ENCODE measurements at places on chromosomes 12 and 14.

DNA sequence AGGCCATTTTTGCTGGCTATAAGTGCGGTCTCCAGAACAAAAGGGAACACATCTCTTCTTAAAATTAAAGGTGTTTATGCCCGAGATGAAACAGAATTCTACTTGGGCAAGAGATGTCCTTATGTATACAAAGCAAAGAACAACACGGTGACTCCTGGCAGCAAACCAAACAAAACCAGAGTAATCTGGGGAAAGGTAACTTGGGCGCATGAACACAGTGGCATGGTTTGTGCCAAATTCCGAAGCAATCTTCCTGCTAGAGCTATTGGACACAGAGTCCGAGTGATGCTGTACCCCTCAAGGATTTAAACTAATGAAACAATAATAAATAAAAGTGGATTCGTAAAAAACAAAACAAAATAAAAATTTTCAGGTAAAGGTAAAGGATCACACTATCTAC lies 33.4 kb downstream of the PKP2 start:
- no peak for DNase-seq

- peak; percentile 16 for DNase-seq
Observed at GRCh38 chr12:24562771-24563431, 386.0 kb downstream of the BCAT1 start.

DNA sequence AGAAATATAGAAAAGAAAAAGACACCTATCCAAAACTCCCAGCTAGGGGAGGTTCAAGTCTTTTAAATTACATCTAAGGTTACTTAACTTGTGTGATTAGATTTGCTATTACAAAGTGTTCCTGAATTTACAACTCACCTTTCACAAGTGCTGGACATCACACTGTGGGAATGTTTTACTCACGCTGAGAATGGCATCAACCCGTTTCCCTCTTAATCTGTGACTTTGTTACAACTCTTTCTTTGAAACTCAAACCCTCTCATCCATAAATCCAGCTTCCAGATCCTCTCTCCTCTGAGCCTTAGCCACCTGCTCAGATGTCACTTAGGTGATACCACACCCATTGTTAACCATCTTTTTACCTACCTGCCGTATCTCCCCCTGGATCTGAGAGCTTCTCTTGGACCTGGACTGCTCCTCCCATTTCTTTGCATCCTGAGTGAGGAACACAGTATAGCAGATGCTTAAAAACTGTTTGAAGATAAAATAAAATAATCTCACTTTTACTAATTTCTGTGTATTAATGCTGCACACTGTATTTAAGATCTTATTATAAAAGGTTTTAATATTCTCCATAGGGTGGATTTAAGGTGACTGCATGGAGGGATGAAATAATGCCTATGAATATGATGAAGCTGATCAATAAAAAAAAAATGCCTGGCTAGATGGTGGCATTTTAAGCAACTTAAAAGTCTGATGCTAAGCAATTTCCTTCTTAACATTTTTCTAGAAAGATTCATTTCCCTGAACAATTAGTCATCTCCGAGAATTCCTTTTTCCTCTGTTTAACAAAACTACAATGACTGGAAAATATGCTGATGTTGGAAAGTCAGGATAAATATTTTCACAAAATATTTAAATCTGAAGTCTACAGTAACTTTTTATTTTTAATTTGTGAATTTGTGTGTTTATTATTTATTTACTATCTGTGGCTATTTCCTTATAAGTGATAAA lies 39.1 kb upstream of the NAP1L1 start:
- no peak for DNase-seq

DNA sequence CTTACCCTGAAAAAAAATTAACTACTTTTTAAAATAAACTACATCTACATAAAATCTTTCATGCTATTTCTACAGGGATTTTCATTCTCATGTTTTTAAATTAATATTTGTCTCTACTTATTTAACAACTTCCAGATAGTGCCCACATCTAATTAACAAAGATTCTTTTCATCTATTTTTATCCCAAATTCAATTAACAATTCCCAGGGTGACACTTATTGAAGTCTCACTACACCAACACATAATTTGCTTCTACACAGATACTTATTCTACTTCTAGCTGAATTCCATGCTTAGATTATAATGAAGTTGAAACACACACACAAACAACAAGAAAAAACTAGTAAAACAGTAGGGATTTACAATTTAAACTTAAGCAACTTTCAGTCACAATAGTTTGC lies 336.6 kb downstream of the ACSS3 start:
- no peak for DNase-seq

- DNase-seq: peak; percentile 92
Observed at GRCh38 chr12:52023182-52023975, 16.6 kb downstream of the TAMALIN start.

DNA sequence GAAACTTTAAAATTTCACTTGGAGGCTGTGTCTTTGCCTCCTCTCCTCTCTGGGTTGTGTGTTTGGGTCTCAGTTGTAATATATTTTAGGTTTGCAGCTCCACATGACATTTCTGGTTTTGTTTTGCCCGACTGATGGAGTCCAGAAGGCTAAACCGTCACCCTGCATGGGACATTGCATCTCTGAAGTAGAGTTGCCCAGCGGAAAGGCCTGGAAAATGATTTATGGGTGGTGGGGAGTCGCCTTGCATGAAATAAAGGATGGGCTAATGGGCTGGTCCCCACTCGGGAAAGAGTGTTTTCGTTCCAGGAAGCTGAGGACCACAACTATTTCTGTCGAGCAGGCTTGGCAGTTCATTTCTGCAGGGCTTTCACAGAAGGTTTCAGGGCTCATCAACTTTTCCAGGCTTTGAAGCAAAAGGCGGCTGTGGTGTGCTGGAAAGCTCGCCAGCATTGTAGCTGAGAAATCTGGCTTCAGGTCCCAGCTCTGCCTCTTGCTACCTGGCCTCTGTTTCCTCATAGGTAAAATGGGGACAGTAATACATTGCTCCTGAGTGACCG lies 74.8 kb upstream of the GSC start:
- DNase-seq: no peak

DNA sequence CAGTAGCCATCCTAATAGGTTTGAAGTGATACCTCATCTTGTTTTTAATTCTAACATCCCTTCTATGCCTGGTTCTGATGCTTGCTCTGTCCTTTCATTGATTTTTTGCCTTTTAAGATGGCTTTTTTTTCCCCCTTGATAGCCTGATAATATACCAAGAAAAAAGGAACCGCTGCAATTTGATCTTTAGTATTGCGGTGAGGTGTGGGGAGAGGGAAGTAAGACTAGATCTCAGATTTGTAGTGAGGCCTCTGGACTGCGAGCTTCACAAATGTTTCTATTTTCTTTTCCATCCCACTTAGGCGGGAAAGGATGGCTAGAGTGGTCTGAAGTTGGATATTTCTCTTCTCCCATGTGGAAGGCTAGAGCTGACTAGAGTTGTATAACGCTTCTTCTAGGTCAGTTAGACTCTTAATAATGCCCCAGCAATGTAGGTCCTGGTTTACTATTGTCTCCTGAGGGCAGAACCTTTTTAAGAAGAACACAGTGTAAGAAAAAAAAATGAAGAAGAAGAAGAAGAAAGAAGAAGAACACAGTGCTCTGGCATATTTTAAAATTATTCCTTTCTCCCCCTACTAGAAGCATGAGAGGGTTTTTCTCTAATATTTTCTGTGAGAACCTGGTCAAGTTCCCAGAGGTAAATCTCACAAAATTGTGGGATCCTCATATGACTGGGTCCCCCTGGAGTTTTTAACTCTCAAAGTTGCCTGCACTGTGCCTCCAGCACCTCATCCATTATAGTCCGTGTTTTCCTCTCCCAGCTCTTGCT lies 11.9 kb upstream of the KLRB1 start:
- DNase-seq: no peak

GRCh38 chr12:88336076-88336739 lies 194.1 kb downstream of the TMTC3 start:
- no peak for DNase-seq

All from WERI-Rb-1 (cell line).